BE2C (cell line): ENCODE measurements at places on chromosomes 5 and 9.
A peak's percentile ranks its signal among the peaks of the same experiment; 100 is the strongest.

DNA sequence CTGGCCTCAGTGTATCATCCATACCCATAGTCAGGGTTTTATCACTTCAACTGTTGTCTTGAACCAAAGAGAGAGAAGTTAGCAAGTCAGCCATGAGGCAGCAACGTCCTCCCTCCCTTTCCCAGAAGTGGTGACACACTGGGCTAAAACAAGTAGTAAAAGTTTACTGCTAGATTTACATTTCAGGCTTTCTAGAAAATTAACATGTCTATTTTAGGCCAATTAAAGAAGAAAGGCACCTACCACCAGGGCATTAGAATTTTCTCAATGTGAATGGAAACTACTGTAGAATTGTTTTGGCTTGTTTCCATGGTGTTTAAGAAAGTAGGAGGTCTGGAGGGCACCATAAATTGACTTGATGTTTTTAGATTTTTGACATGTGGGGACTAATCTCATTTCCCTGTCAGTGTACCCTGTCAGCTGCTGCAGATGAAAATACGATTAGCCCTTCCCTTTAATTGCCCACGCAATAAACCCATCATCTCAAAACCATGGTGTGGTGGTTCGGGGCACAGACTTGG, 121.8 kb upstream of the ELL2 start:
- DNase-seq, result no peak

DNA sequence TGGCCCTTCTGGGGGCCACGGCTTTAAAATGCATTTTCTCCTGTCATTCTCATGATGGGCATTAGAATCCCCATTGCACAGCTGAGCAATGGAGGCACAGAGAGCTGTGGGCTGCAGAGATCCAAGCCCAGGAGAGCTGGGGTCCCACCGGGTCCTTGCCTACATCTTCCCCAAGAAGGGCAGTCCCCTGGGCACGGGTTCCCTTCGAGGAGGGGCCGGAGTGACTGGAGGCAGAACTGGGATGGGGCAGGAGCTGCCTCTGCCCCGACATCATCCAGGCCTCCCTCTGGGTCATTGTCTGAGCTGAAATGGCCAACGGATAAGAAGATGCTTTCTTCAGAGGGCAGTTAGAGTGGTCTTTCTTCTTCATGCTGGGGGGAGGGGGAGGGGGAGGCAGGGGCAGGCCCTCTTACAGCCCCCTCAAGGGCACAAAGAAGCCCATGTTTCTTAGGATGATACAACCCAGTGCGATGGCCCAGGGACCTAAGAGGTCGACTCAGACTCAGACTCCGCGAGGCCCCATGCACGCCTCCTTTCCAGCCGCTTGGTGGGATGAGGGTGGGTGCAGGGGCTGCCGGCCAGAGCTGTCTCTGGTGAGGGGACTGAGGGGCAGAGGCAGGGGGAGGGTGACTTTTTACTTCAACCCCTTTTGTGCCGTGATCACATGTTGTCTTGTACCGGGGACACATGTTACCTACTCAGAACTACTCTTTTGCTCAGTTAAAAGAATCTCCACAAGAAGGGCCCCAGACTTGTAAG, 112.4 kb upstream of the IRX2 start:
- no peak for DNase-seq

DNA sequence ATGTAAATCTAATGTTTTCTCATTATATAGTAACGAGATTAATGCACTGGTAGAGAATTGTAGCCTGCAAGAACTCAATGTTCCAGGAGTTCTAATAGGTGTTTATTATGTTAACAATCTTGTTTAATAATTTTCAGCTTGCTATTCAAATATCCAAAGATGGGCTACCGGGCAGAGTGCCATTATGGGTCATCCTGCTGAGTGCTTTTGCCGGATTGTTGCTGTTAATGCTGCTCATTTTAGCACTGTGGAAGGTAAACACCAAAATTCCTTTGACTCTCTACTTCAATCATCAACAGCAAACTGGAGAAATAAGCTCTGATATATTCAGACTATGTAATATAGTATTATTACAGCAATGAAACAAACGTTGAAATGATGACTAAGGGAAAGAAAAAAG, 41.9 kb upstream of the ITGA2 start:
- no peak for DNase-seq

DNA sequence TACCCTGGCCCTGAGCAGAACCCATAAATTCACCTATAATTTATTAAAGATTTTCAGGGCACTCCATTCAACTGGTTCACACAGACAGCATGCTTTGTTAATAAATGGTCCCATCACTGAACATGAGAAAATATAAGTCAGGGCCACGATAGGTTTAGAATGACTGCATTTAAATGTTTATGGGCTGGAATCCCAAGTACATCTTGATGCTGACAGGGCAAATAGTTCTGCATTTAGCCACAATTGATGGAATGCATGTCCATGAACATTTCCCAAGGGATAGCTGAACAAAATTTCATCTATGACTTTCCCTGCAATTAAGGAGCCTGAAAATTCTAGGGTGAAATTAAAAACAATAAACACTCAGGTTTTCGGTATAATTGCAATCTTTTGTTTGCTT, 124.5 kb downstream of the CAAP1 start:
- no peak for DNase-seq

DNA sequence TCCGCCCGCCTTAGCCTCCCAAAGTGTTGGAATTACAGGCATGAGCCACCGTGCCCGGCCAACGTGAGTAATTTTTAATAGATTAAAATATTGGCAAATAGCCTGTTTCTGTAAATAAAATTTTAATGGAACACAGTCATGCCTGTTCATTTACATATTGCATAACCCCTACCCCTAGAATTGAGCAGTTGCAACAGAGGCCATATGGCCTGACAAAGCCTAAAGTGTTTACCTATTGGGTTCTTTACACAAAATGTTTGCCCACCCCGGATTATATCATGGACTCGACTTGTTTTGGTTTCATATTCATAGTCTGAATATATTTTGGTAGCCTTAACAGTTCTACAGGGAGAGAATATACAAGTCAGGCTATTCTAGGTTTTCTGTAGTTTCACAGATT, 5.3 kb downstream of the NSA2 start:
- DNase-seq, result no peak

DNA sequence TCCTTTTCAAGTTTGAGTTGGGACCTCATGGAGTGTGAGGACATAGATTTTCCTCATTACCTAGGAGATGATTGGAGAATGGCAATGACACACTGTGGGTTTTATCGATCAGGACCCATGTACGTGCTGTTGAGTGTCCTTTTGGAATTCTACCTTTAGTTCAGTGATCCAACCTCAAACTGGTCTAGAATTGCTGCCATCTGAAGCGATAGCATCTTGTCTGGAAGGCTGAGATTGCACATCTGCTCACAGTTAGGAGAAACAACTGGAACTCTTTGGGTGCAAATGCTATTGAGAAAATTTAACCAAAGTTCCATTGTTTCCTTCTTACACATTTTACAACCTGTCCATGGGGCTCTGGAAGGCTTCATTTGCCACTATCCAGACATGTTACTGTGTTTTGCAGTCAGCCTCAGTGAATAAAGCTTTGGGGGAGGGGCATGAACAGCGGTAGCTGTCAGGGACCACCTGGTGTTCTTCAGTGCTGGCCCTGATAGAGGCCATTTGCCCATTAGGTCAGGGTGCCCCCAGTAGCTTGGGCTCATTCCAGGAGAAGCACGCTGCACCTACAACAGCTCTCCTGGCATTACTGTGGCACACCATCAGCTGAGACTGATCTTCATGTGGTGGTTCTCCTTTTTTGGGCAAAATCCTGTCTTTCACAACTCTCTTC, 123.1 kb downstream of the PDE8B start:
- DNase-seq, result peak; percentile 34

GRCh38 chr9:88737031-88737430, 202.1 kb downstream of the NXNL2 start:
- DNase-seq, result no peak

- no peak for DNase-seq
Observed at GRCh38 chr5:82570-82969, 9.4 kb upstream of the PLEKHG4B start.

GRCh38 chr5:67061511-67061910, 135.1 kb downstream of the CD180 start:
- DNase-seq, result no peak

DNA sequence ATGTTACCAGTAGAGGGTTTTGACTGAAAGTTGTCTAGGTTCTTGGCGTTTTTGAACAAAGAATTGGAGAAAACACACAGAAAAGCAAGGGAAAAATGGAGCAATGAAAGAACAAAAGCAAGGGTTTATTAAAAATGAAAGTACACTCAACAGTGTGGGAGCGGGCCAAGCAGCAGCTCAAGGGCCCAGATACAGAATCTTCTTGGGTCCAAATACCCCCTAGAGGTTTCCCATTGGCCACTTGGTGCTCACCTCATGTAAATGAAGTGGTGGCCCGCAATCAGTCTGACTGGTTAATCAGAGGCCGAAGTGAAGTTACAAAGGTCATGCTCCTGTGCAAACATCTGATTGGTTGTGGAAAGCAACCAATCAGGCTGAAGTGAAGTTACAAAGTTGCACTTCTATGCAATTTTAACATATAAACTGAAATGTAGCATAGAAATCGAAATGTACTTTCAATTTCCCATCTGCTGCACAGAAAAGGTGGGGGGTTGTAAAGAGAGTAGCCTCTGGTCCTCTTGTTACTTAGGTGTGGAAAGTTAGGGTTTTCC, 1.9 kb upstream of the GM2A start:
- no peak for DNase-seq

DNA sequence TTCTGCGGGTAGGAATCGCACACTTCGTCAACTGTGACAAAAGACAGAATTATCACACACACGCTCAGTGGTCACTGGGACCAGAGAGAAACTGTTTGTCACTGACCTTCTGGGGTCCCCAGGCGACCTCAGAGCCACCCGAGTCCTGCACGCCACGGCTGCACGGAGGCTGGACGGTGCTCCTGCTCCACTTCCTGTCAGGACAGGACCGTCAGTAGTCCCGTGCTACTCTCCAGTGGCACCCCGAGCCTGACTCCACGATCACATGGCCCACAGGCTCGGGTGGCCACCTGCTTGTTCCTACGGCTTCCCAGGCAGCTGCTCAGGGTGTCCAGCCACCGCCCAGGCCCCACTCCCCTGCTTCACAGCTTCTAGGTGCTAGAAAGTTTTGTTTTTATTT, 17.9 kb downstream of the MRNIP start:
- DNase-seq, result no peak

DNA sequence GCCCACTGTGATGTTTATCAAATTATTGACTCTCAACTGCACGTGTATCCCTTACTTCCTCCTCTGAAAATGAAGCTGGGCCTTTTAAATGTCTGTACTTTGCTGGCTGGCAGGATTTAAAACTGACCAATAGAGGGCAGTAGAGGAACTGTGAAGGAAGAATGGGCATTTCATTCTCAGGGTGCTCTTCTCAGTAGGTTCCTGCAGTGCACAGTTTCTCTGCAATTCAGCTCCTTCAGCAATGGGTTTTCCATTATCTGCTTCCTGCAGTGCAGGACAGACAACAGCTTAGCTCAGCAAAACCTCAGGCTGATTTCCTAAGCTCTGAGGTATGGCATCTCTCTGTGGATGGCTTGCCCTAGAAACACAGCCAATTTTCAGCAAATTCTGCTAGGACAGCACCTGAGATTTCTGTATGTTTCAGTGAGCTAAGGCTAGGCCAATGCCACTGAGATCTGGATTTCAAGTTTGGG, 298.4 kb upstream of the PRDM9 start:
- DNase-seq, result peak; percentile 39

GRCh38 chr9:95505717-95506427, 10.9 kb downstream of the PTCH1 start:
- DNase-seq, result peak; percentile 76

DNA sequence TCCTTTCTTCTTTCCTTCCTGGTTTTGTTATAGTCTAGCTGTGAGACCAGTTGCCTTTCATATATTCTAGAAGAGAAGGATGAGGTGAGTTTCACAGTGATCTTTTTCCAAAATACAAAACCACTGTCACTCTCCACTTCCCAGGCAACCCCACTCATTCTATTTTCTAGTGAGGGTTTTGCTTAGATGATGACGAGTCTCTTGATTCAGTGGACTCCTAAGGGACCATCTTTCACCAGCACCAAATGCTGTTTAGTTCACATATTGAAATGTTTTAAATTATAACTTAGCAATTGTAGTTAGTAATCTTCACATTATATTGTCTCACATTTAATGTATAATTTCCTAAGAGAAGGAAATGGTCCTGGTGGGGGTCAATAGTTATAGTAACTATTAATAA, 25.2 kb downstream of the PIK3R1 start:
- DNase-seq, result no peak

DNA sequence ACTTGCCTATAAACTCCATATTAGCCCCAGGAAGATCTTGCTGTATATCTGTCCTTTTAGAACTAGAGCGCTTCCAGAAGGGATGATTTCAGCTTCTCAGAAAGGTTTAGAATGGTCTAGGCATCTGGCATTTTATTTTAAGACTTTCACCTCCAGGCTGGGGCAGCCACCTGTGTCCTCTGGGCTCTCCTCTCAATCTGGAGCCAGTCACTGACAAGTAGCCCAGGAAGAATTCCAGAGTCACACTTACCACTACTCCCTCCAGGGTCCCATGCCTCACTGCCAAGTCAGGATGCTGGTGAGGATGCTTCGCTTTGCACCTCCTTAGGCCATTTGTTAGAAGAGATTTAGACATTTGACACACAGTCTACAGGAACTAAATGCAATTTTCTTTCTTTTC, 20.8 kb downstream of the B4GALT1 start:
- no peak for DNase-seq

- no peak for DNase-seq
Observed at GRCh38 chr5:110255194-110255593, 471.3 kb downstream of the TMEM232 start.

- DNase-seq, result no peak
Observed at GRCh38 chr5:51573835-51574234, 190.6 kb downstream of the ISL1 start.

- DNase-seq, result no peak
Observed at GRCh38 chr5:145244788-145245187, 590.4 kb downstream of the PRELID2 start.

- no peak for DNase-seq
Observed at GRCh38 chr5:96726802-96727201, 64.6 kb downstream of the CAST start.

GRCh38 chr5:112116371-112116770, 302.7 kb downstream of the EPB41L4A start:
- no peak for DNase-seq

- no peak for DNase-seq
Observed at GRCh38 chr5:180329138-180329435, 24.0 kb downstream of the GFPT2 start.

- no peak for DNase-seq
Observed at GRCh38 chr5:113896789-113897188, 383.3 kb downstream of the YTHDC2 start.
